ENCODE measurements at places on chromosomes 3 and 15. TPM values are rescaled to one million over a fixed set of nuclear protein-coding genes. Genes with fewer than 3 reads are reported as not detected.

GRCh38 chr15:22904736-22905135 lies 66.3 kb downstream of the NIPA2 start:
- DNase-seq, result no peak
- H3K36me3 ChIP-seq, result peaks cover 99% of the 10 kb centered on the region
- H3K4me3 ChIP-seq, result no peak overlapping the region
- no peak overlapping the region for H3K27ac ChIP-seq

DNA sequence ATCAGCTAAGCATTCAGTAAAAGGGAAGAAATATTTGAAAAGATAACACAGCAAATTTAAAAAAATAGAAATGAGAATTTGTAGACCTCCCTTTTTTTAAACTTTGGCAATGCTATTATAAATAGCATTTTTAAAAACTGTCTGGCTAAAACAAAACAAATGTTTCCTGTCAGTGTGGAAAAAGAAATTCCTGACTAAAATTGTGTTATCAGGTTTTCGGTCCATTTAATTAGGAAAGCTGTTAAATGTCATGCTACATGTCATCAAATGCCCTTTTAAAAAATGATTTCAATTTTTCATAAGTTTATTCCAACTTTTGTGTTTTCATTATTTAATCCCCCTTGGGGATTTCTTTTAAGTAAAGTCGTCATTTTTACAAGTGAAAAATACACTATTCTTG lies 29.6 kb downstream of the COL8A1 start:
- no peak overlapping the region for H3K4me3 ChIP-seq
- no peak overlapping the region for H3K27ac ChIP-seq
- no peaks in the 10 kb centered on the region for H3K36me3 ChIP-seq
- no peaks in the 10 kb centered on the region for H3K4me1 ChIP-seq

The WNT5A gene
- 1.4 TPM for polyA plus RNA-seq

The CHRM5 gene
- not detected for polyA plus RNA-seq

DNA sequence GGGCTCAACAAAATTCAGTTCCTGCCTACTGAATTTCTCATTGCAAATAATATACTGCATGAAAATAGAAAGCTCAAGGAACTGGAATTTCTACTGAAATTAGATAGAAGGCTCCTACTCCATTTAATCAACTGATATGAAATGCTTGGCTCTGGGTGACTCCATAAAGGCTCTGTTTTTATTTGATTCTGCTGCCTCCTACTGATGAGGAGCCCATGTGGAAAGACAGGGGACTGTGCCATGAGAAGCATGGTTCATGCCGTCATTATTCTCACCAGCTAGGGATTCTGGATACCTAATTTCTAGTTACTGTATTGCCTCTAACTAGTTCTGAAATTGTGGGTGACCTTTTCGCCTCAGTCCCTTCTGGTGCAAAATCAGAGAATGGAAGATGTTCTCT lies 366.2 kb upstream of the DPH6 start:
- no peaks in the 10 kb centered on the region for H3K27me3 ChIP-seq
- peaks cover 4% of the 10 kb centered on the region for H3K4me1 ChIP-seq
- no peak overlapping the region for H3K27ac ChIP-seq
- no peak overlapping the region for H3K4me3 ChIP-seq
- no peaks in the 10 kb centered on the region for H3K36me3 ChIP-seq

GRCh38 chr3:197463279-197463678 lies 92.5 kb downstream of the BDH1 start:
- no peak overlapping the region for H3K27ac ChIP-seq
- no peak overlapping the region for H3K4me3 ChIP-seq
- H3K36me3 ChIP-seq, result no peaks in the 10 kb centered on the region

DNA sequence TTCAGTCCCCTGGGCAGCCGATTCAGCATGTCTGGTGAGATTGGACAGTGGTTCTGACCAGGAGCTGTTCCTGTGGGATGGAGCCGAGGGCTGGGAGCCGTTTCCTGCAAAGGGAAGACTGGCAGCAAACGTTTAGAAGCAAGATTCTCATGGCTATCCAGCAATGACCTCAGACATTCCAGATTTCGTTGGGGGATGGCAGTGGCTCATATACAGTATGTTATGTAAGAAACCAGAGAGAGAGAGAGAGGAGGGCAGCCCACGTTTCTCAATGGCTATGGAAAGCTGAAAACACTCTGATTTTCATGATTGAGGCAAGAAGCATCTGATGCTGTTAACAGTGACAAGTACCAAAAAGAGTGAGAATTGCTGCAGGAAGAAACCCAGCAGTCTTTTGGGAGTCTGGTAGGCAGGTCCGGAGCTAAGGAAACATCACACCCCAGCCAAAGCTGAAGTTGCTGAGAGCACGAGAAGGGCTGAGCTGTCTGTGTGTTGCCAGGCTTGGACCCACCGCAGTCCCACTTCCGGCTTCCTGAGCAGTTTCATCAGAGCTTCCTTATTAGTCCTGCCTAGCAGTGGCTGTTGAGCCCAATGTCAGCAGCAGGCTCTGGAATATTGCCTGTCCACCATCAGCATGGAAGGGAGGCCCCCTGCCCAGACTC lies 25.6 kb upstream of the VPS8 start:
- H3K27me3 ChIP-seq, result no peaks in the 10 kb centered on the region
- H3K36me3 ChIP-seq, result no peaks in the 10 kb centered on the region
- no peak for DNase-seq
- peak overlapping the region; percentile 73 for H3K27ac ChIP-seq
- peaks cover 7% of the 10 kb centered on the region for H3K4me1 ChIP-seq

DNA sequence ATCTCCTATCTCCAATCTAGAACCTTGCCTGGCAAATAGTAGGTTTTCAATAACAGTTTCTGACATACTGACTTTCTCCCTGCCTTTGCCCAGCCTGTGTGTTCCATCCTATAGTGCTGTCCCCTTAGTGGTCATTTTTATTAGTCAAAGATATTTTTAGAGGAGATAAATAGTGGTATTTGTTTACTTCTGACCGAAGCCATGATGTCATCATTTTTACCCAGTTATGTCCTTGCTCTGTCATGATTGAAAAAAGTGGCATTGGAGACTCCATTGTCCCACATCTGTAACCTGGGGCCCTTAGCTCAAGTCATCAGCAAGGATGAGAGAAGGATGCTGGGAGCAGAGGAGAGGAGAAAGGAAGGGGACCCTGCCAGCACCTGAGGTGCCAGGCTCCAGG lies 80.6 kb upstream of the ATP2B2 start:
- no peak for DNase-seq
- no peaks in the 10 kb centered on the region for H3K36me3 ChIP-seq
- no peak overlapping the region for H3K4me3 ChIP-seq
- no peaks in the 10 kb centered on the region for H3K27me3 ChIP-seq
- no peak overlapping the region for H3K27ac ChIP-seq

- H3K27me3 ChIP-seq, result no peaks in the 10 kb centered on the region
- no peak overlapping the region for H3K27ac ChIP-seq
- no peak for DNase-seq
- no peaks in the 10 kb centered on the region for H3K4me1 ChIP-seq
Observed at GRCh38 chr3:18376682-18377081, 48.5 kb downstream of the SATB1 start.

DNA sequence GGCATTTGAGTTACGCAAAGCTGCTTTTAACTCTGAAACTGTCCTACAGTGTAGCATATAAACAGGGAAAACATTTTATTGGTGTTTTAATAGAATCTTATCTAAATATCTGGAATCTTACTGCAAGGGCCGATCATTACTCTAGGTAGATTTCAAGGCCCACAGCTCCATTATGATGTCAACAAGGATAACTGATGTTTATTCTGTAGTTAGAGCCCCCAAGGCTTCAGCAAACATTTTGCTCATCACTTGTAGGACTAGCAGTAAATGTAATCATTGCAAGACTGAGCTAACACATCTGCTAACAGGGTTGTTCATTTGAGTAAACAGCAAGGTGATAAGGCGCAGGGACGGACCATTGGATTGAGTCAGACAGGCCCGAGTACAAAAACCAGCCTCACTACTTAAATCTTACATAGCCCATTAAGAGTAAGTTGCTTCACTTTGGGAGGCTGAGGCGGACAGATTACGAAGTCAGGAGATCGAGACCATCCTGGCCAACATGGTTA lies 332.5 kb upstream of the TPRG1 start:
- H3K4me3 ChIP-seq, result no peak overlapping the region
- H3K36me3 ChIP-seq, result no peaks in the 10 kb centered on the region
- no peaks in the 10 kb centered on the region for H3K4me1 ChIP-seq

The MYO1E gene
- 15.7 TPM for polyA plus RNA-seq

GRCh38 chr3:12267376-12268030 lies 21.4 kb upstream of the PPARG start:
- no peak overlapping the region for H3K27ac ChIP-seq
- no peak overlapping the region for H3K4me3 ChIP-seq
- no peaks in the 10 kb centered on the region for H3K27me3 ChIP-seq
- peaks cover 19% of the 10 kb centered on the region for H3K4me1 ChIP-seq
- no peaks in the 10 kb centered on the region for H3K36me3 ChIP-seq
- no peak for DNase-seq

The GHRL gene
- polyA plus RNA-seq, result 379 TPM

The PPCDC gene
- 19.7 TPM for polyA plus RNA-seq

The TIGIT gene
- 1.2 TPM for polyA plus RNA-seq

DNA sequence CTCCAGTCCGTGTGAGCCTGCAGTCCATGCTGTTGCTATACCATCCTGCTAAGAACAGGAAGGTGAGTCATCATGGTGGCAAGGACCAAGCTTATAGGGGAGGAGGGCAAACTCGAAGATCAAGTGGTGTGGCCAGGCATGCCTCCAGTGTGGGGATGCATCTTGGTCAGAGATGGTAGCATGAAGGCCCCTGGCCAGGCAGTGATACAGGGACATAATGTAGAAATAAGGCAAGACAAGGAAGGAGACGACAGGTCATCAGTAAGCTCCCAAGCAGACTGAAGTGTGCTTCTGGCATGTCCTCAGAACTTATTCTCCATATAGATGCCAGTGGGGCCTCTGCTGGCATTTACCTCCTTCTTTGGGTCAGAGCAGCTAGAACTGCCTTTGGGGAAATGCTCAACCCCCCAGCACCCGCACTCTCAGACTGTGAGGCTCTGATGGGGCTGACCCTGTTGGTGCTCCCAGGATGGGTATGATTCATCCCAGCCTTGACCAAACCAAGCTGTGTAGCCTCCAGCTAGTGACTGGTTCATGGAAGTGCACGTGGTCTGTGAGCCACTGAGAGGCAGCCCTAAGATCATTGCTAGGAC lies 52.5 kb upstream of the ATP2B2 start:
- H3K4me3 ChIP-seq, result no peak overlapping the region
- no peaks in the 10 kb centered on the region for H3K36me3 ChIP-seq
- H3K4me1 ChIP-seq, result no peaks in the 10 kb centered on the region
- no peak overlapping the region for H3K27ac ChIP-seq
- H3K27me3 ChIP-seq, result peaks cover 33% of the 10 kb centered on the region

GRCh38 chr3:187183903-187184302 lies 13.4 kb upstream of the RTP1 start:
- H3K4me3 ChIP-seq, result no peak overlapping the region
- DNase-seq, result no peak
- no peaks in the 10 kb centered on the region for H3K27me3 ChIP-seq
- no peaks in the 10 kb centered on the region for H3K36me3 ChIP-seq
- peaks cover 10% of the 10 kb centered on the region for H3K4me1 ChIP-seq

GRCh38 chr15:28987337-28987736 lies 101.6 kb downstream of the APBA2 start:
- H3K36me3 ChIP-seq, result no peaks in the 10 kb centered on the region
- no peaks in the 10 kb centered on the region for H3K27me3 ChIP-seq
- H3K4me3 ChIP-seq, result no peak overlapping the region
- DNase-seq, result no peak

GRCh38 chr3:121995161-121996137 lies 26.6 kb downstream of the ILDR1 start:
- H3K4me3 ChIP-seq, result no peak overlapping the region
- no peak overlapping the region for H3K27ac ChIP-seq
- no peaks in the 10 kb centered on the region for H3K36me3 ChIP-seq
- H3K27me3 ChIP-seq, result peaks cover 15% of the 10 kb centered on the region

DNA sequence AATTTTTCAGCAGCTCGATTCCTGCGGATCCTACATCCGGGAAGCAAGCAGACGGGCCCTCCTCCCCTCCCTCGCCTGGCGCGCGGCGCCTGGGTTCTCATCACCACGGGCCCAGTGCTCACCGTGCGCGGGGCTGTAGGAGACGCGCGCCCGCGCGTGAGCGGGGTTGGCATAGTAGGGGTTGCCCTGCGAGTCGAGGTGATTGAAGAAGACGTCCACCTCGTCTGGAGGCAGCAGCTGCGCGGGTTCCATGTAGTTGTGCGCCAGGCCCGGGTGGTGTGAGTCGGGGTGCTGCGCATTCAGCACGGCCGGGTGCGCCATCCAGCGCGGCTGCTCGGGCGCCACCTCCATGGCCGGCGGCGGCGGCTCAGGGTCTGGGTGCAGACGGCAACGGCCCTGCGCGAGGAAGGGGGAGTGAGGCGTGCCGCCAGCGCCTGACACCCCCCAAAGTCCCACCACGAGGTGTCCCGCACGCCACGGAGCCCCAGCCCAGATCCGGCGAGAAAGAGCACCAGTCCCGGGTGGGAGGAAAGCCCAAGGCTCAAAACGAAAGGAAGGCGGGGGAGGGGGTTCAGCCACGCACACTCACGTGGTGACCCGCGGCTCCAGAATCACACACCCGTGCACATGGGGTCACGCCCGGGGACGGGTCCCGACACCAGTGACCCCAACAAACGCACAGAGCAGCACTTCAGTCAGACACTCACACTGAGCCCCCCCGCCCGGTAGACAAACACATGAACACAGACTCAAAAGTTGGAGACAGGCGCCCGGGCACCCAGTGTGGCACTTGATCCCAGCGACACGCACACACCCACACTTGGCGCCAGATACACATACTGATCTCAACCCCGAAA lies 6.1 kb downstream of the GATA2 start:
- H3K27me3 ChIP-seq, result peaks cover 70% of the 10 kb centered on the region
- H3K27ac ChIP-seq, result peak overlapping the region; percentile 73
- no peaks in the 10 kb centered on the region for H3K36me3 ChIP-seq
- DNase-seq, result no peak

- no peaks in the 10 kb centered on the region for H3K27me3 ChIP-seq
- no peak overlapping the region for H3K27ac ChIP-seq
- H3K4me1 ChIP-seq, result no peaks in the 10 kb centered on the region
- peak; percentile 88 for DNase-seq
Observed at GRCh38 chr3:169886671-169887070, 16.9 kb upstream of the LRRC31 start.

DNA sequence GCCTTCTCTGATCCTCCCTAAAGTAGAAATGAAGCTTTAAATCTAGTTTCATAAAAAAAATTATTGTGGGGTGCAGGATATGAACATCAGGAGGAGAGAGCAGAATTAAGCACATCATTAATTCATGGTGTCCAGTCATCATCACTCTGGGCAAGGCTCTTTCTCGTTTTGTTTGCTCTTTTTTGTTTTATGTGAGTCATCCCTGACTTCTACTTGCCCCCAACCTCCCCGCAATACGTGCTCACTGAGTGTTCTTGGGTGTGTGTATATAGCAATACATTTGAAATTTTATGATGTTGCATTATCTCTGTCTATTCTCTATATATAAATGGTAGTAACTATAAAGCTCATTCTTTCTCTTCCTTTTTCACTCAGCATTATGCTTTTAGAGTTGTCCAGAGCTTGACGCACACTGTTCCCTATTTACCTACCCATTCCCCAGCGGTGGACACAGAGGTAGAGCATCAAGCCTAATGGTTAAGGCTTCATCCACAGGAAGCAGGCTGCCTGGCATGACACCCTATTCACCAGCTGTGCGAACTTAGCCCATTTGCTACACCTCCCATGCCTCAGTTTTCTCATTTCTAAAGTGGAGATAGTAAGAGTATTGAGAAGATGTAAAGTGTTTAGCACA lies 72.3 kb downstream of the CD200R1L start:
- DNase-seq, result no peak
- H3K36me3 ChIP-seq, result no peaks in the 10 kb centered on the region
- H3K4me3 ChIP-seq, result no peak overlapping the region
- no peaks in the 10 kb centered on the region for H3K27me3 ChIP-seq
- H3K4me1 ChIP-seq, result no peaks in the 10 kb centered on the region

All from stomach (tissue), 19 donors.